ENCODE measurements at places on chromosomes 3 and 15.

GRCh38 chr3:108159865-108160264 is 62.4 kb downstream of the IFT57 start:
- DNase-seq = no peak

DNA sequence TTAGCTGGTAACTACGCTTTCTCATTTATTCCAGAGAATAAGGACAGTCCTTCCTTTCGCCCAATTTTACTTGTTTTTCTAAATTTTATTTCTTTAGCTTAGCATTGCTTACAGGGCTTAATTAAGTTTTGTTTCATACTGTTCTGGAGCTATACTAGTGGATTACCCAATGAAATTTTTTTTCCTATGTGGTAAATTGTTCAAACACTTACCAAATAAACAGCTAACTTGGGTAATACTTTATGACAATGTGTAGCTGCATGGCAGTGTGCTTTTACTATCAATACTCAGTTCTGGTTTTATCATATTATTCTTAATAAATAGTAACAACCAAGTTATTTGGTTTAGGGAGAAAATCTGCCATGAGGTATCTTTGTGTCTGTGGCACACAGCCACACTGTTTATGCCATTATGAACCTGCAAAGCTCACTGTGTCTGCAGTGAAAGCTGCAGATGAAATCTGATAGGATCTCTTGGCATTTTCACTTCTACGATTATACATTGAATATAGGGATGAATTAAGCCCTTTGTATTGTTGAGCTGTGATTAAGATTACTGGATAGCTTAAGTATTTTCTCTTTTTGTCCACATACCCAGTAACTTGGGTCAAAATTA is 37.2 kb downstream of the UBE2E2 start:
- DNase-seq = no peak

GRCh38 chr3:53845881-53846133 is 412 bp downstream of the CHDH start:
- no peak for DNase-seq

DNA sequence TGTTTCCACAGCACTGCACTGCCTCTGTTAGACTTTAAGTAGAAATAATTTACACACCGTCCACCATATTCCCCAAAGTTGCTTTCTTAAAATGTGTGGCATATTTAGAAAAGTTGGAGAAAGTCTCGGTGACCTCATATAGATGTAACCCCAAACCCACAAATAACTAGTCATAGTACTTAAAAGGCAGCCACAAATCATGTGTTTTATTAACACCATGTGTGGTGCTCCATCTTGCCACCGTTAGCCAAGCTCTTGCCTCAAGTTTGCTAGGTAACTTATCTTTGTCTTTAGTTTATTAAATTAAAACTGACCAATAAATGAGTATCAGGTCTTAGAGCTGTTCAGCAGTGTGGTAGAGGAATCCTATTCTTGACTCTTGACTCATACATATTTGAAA is 257.9 kb downstream of the UBE2E2 start:
- DNase-seq = no peak

- no peak for DNase-seq
Observed at GRCh38 chr3:99663977-99664376, 25.6 kb downstream of the COL8A1 start.

DNA sequence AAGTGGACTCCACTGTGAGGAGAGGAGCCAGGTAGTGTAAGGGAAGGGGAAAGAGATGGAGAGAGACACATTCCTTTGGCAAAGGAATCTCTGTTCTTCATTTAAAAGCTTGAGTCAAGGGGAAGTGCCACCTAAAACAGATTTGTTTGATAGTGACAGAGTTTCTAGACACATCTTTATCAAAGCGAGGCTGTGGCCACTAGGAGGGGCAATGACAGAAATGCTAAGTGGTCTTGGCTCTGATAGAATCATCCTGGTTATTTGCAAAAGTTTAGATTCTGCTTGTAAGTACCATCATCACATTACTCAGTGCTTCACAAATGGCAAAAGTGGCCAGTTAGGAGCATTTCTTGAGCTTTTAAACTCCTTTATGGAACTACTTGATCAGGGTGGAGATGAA is 261.4 kb downstream of the CNTN3 start:
- DNase-seq = no peak

- DNase-seq = peak; percentile 82
Observed at GRCh38 chr3:129490273-129490675, 38.2 kb upstream of the RHO start.

GRCh38 chr3:71499227-71499876 is 84.2 kb downstream of the FOXP1 start:
- no peak for DNase-seq

DNA sequence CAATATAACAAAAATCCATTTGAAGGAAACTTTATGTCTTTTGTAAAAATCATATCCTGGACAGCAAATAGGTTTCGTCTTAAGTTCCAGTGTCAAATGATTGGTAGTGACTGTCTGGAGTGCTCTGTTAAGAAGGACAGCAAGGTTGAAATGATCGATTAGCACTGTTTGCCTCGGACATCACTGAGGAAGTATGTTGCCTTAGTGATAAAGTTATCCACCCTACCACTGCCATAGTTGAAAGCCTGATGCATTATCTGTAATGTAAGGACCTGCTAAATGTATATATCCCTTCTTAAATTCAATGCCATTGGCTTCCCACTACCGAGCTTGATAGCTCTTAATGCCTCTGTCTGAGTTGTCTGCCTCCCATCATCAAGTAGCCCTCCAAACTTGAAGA is 70.0 kb downstream of the CFAP20DC start:
- no peak for DNase-seq

DNA sequence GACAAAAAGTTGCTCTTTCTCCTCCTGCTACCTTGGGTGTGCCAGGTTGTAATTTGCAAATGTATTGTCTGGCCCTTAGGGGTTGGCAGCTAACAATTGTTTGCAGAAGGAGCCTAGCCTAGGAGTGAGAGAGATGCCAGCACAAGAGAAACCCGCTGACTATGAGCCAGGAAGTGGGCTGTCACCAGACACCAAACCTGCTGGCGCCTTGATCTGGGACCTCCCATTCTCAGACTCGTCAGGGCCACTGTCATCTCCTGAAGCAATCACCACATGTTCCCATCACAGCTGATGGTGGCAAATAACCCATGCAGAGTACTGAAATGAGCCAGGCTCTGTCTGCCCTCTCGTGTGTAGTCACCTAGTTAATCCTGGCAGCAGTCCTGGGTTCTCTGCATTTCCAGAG is 406.4 kb upstream of the NPAP1 start:
- no peak for DNase-seq

DNA sequence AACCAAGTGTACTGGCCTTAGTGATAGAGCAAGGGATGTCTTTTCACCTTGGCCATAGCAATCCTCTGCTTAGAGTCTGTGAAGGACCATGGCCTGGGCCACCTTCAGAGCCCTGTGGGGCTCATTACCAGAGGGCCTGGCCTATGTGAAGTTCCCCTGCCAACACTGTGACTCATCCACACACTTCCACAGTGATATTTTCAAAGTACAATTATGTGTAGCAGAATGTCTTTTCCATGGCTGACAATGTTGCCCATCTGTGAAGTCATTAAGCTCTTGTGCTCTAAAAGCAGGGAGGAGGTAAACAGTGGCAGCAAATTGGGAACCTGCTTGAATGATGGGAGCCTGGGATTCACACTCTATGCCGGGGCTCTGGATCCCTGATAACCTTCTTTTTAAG is 12.2 kb upstream of the CACNA1D start:
- no peak for DNase-seq

GRCh38 chr15:65209701-65210643 is 1.3 kb downstream of the CILP start:
- no peak for DNase-seq

DNA sequence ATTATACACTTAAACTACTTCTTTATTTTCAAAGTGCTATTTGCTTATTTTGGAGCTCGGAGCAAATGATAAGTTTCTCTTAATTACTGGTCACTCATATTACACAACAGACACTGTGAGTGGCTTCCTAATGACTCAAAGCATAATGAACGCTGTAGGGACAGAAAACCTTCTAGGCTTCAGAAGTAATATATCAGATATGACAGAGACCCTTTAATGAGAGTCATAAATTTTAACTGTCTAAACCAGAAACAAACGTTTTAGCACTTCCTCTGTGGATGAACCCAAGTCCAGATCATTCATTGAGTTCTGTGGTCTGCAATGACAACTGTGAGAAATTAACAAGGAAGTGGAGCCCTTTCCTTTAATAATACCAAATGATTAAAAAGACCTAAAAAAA is 66.6 kb downstream of the ARPP21 start:
- no peak for DNase-seq

DNA sequence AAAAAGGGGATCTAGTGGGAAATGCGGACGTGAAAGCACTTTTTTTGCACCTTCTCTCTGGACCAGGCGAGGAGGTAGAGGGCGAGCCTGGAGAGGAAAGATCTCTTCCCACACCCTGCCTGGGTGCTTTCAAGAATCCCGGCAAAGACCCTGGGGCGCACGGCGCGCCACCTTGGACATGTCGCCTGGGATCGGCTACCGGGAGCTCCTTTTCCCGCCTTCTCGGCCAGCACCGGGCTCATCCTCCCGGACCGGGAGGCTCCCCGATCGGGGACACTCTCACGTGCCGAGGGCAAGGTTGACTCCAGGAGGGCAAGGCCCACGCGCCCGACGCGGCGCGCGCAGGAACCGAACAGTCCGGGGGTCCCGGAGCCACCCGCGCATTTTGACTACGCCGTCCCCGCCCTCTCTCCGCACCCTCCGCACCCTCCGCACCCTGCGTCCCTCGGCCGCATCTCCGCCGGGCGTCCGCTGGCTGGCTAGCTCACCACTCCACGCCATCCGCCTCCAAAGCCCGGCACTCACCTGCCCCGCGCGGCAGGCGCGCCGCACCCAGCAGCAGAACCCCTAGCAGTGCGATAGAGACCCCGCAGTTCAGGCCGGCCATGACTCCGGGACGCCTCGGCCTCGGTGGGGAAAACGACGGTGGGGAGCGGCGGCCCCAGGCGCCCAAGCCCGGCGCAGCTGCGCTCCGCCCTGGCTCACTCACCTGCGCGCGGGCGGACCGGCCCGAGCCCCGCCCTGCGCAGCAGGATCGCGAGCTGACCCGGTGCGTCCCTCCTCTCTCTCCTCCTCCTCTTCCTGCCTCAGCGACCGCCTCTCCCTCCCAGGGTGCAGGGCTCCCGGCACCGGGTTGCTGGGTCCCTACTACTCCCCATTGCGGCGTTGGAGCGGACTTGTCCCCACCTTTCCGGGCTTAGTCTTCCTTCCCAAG is at the start of gene CDCP1:
CDCP1 (minus strand) TSS at position 698 of the 934 bp plus-strand sequence; CDS start at position 607, 91 bp downstream.
- peak; percentile 33 for DNase-seq

DNA sequence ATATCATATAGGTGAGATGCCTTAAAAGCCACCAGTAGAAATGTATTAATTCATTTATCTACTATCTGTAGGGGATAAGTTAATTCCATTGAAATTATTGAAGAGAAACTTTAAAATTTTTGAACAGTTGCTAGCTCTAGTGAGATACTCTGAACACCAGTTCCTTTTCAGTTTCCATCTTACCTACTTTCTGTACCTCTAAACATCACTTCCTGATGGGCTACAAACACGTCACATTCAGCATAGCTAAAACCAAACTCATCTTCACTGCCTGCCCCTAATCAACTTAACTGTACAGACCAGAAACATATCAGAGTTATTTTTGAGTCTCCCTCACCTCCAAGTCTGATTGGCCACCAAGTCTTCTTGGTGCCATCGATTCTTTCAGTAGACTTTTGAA is 88.9 kb downstream of the FEZF2 start:
- no peak for DNase-seq

GRCh38 chr3:172070269-172070668 is 30.9 kb downstream of the FNDC3B start:
- no peak for DNase-seq

DNA sequence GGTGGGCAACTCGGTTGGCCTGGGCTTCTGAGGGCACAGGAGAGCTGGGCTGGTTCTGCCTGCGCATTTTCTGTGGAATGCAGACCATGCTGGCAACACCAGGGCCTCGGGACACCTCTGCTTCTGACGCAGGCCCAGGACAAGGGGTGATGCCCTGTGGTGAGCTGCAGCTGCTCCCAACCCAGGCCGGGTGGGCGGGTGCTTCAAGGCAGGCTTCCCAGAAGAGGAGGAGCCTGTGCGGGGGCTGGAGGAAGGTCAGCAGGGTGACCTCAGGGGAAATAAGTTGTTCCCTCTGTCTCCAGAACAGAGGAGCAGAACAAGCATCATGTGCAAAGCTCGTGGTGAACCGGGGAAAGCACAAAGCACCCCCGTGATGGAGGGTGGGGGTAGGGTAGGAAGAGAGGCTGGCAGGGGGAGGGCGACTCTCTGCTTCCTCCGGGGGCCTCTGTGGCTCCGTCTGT is 11.0 kb upstream of the PLXNA1 start:
- no peak for DNase-seq

DNA sequence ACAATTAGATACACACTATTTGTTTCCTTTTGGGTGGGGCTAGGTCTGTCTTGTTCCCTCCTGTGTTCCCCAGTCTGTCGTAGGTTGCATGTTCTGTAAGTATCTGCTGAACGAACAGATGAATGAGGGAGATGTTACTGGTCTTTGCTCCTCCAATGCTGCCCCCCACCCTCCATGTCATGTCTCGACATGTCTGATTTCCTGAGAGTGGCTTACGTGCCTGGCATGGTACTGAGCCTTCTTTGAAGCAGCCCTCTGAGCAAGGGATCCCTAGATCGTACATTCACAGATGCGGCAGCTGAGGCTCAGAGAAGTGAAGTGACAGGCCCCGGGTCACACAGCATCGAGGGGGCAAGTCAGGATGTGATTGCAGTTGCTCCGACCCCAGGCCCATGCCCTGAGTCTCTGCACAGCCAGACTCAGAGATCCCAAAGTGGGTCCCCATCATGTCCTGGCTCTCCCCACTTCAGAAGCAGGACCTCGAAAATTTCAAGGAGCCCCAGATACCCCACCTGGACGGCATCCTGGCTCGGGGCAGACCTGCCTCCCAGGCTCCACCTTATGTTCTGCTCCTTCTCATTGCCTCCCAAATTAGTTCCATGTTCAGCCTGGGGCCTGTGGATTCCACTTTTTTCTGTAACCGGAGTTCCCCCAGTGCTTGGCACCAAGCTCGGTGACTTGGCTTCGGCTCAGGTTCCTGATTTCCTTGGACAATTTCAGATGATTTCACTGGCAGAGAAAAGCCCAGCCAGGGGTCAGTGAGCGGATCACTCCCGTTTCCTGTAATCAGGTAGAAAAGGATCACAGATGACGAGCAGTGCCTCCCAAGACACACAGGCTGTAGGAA is 24.7 kb downstream of the GOLGA6L2 start:
- no peak for DNase-seq

- no peak for DNase-seq
Observed at GRCh38 chr15:43775411-43775965, 1.3 kb downstream of the ELL3 start.

- no peak for DNase-seq
Observed at GRCh38 chr3:38641461-38642110, 7.9 kb downstream of the SCN5A start.

DNA sequence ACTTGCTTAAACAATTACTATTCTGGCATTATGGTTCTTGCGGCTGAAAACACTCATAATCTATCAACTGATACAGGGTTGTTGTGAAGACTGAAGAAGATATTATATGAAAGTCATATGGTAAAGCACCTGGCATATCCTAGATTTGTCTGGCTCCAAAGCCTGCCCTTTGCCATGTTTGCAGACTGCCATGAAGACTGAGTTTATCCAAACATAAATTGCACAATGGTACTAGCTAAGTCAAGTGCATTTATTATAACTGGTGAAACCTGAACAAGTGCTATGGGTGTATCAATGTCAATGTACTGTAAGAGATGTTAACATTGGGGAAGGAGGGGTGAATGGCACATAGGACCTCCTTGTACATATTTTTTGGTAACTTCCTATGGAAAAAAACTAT is 87.4 kb upstream of the MEX3B start:
- DNase-seq = no peak

Measured in GM13977 (cell line).